Uterine smooth muscle cell (primary cell): ENCODE measurements at places on chromosomes 16 and 17. TPM values are rescaled to one million over a fixed set of nuclear protein-coding genes. Genes with fewer than 3 reads are reported as not detected.

The QPRT gene
- total RNA-seq = 101 and 156 TPM in 2 replicates

The FHOD1 gene
- 14.1 and 18.8 TPM in 2 replicates for total RNA-seq

The MMP28 gene
- total RNA-seq = 0.33 and 0.37 TPM in 2 replicates

The CHD9NB gene
- 0.66 and 2.1 TPM in 2 replicates for total RNA-seq

The MSRB1 gene
- 6.2 and 6.6 TPM in 2 replicates for total RNA-seq

The MYH2 gene
- under 0.01 and 0.12 TPM in 2 replicates for total RNA-seq

The RGS11 gene
- 0.22 and 4.2 TPM in 2 replicates for total RNA-seq

The ASIC2 gene
- not detected in 2 replicates for total RNA-seq

The MYO19 gene
- 52.2 and 82.6 TPM in 2 replicates for total RNA-seq

The GAS2L2 gene
- total RNA-seq = under 0.01 TPM in 1 of 2 replicates, not detected in the other

The ITGAL gene
- total RNA-seq = not detected in 2 replicates

The UBE2I gene
- 56.1 and 85.5 TPM in 2 replicates for total RNA-seq

The CNGB1 gene
- total RNA-seq = not detected in 2 replicates

The TNK1 gene
- under 0.01 and 0.66 TPM in 2 replicates for total RNA-seq

The RNF112 gene
- 1.5 and 2.1 TPM in 2 replicates for total RNA-seq

The AIPL1 gene
- total RNA-seq = not detected in 2 replicates

The SNAI3 gene
- total RNA-seq = 0.11 and 0.12 TPM in 2 replicates

The NT5C gene
- 42.7 and 77.2 TPM in 2 replicates for total RNA-seq

The BCAR1 gene
- total RNA-seq = 52.8 and 55.7 TPM in 2 replicates

The DNAAF1 gene
- total RNA-seq = not detected in 2 replicates

The YBX2 gene
- total RNA-seq = under 0.01 TPM in 2 replicates
